Stimulated activated CD4-positive, alpha-beta T cell treated with anti-CD3 and anti-CD28 coated beads, Interleukin-1b, Interleukin-23, amount 100 ng/mL, for 1 hour (primary cell): ENCODE measurements at places on chromosomes 5 and 9.

DNA sequence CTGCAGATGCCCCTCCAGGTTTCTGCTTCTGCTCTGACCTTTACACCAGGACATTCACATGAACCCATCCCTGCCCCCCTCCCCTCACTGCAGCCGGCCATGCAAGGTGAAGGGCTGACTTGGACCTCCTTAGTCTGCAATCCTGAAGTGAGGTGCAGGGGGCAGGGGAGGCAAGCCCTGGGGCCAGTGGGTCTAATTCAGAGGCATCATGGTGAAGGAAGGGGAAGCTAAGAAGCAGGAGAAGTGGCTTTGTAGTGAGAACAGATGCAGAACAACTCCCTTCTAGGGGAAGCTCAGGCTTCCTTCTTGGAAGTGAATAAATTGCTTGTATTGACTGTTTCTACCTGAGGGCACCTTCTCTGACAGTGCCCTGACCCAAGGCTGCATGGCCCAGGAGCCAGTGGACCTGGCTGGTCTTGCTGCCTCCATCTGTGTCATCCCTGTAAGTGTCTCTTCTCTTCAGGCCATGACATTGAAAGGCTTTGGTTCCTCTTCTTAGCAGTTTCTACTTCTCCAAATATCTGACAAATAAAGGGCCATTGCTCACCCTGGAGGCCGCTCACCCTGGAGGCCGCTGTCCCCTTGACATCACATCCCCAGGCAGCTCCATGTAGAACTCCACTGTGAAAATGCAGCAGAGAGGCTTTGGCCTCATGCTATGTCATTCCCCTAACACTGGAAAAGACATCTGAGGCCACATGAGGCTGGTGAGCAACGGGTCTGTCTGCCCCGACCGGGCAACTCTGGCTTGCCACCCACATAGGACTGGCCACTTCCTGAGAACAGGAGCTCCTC, 55.3 kb downstream of the GADD45G start:
- DNase-seq: no peak

DNA sequence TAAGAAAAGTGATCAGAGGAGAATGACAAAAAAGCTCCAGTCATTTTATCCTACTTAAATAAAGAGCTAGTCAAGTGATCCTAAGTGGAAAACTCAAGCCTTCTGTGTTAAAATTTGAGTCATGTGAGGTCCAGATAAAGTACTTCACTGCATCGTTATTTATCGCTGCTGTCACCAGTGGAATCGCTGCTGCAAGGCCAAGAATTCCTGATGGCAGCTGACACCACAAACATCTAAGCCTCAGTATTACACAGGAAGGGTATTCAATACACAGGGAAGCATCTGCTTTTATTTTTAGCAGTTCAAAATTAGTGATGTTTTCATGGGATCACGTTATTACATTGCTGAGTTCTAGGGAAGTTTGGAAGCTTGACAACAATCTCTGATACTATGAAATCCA, 190.3 kb downstream of the GOLPH3 start:
- no peak for DNase-seq

GRCh38 chr5:18050776-18051175, 416.5 kb downstream of the TAF11L14 start:
- DNase-seq: no peak

- no peak for DNase-seq
Measured at GRCh38 chr5:86880344-86880743, 262.6 kb downstream of the COX7C start.

DNA sequence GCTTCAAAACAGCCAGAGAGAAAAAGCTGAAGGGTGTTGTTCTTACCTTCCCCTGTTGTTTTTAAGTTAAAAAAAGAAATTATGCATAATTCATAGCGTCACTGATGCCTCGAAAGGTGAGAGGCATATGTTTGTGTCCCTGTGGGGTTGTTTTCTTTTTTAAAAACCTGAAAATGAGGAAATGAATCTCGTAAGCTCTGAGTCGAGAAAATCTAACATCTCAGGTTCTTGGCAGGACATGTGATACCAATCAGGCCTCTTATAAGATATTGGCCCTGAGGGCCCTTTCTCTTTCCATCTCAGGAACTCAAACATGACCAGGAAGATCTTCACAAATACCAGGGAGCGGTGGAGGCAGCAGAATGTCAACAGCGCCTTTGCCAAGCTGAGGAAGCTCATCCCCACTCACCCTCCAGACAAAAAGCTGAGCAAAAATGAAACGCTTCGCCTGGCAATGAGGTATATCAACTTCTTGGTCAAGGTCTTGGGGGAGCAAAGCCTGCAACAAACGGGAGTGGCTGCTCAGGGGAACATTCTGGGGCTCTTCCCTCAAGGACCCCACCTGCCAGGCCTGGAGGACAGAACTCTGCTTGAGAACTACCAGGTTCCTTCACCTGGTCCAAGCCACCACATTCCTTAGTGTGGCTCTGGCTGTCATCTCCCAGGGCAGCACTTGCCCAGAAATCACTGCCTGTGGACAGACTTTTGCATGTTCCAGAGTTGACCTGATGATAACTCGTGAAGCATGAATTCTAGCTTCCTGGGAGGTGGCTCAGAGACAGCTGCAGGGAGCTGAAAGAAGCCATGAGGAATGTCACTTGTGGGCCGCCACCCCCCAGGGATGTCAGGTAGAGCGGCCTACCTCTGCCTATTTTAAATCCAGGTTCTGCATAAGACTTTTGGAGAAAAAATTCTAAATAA, at the start of gene TAL2:
Gene TAL2 (plus strand): TSS at position 274 of the 921 bp plus-strand sequence. CDS start 40 bp downstream, at position 314.
- DNase-seq: no peak

DNA sequence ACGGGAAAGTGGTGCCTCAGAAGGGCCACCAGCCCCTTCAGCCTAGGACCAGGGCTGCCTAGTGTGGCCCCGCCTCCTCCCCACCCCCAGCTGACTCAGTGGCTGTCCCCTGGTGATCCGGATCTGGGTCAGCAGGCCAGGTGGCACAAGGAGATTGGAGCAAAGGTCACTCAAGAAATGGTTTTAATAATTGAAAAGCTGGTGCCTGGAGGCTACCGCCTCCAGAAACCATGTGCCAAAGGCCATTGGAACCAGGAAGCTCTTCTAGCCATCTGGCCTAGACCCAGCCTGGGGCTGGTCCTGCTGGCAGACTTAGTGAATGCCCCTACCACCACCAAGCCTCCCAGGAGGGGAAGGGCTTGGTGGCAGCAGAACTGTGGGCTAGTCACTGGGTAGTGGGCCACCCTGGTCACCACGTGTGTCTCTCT, 1.5 kb downstream of the ST6GALNAC4 start:
- no peak for DNase-seq

- DNase-seq: no peak
Measured at GRCh38 chr9:115126404-115126803, 8.4 kb upstream of the TNC start.

GRCh38 chr9:79698967-79699366, 127.2 kb downstream of the TLE4 start:
- no peak for DNase-seq

DNA sequence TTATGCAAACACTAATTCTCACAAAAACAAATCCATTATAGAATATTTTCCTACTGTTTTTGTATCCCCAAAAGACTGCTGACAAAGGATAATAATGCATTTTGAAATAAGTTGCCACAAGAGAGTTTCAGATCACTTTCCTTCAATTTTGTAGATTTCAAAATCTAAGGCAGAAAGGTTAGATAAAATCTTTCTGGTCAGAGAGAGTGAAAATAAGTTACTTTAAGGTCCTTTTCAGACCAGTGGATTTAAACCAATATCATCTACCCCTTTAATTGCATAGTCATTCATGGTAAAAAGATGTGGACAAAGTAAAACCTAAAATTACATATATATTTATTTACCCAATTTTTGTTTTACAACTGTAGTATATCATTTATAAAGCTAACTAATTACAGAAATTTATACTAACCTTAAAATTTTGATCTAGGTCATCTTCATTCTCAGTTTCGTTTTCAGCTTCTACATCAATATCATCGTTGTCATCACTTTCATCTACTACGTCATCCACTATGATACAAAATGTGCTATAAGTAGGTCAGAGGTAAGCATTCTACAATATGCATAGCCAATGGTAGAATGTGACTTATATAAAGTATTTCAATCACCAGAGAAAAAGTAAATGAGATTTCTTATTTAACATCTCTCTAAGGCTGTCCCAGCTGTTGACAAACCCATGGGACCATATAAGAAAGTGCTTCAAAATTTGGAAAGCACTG, 95.7 kb downstream of the AGTPBP1 start:
- no peak for DNase-seq

GRCh38 chr5:76720988-76721569, 5.2 kb downstream of the F2R start:
- DNase-seq: no peak

- no peak for DNase-seq
Measured at GRCh38 chr5:169876386-169876785, 103.9 kb downstream of the INSYN2B start.

DNA sequence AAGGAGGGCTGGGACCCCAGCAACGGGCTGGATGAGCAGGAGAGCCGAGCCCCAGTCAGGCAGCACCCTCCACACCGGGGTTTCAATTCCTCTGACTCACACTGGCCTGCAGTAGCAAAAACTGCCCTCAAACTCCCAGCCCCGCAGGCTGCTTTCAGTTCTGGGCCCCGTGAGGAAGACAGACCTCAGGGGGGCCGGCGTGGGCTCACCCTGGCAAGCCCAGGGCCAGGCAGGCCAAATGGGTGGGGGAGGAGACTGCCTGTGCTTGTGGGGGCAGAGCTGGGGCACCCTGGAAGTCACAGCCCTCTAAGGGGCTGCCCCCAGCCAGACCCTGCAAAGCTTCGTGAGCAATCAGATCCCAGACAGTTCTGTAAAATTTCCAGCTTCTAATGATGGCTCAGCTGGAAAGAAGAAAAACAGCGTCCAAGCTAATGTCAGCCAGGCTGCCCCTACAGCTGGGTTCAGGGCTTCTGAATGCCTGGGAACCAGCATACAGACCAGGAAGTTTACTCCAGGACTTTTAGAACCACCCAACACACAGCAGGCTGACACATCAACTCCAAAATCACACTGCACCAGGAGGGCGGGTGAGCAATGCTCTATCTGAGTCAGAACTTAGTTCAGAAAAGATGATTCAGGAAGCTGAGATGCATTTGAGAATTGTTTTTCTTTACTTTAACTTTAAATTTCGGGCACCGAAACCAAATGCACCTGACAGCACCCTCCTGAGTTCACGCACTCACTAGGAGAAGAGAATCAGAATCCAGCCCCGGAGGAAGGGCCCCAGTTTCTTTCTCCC, 34.7 kb downstream of the LPCAT1 start:
- no peak for DNase-seq

- DNase-seq: no peak
Measured at GRCh38 chr9:136416914-136417313, 6.5 kb downstream of the PMPCA start.

- DNase-seq: no peak
Measured at GRCh38 chr9:37943345-37944265, 39.7 kb upstream of the SLC25A51 start.

DNA sequence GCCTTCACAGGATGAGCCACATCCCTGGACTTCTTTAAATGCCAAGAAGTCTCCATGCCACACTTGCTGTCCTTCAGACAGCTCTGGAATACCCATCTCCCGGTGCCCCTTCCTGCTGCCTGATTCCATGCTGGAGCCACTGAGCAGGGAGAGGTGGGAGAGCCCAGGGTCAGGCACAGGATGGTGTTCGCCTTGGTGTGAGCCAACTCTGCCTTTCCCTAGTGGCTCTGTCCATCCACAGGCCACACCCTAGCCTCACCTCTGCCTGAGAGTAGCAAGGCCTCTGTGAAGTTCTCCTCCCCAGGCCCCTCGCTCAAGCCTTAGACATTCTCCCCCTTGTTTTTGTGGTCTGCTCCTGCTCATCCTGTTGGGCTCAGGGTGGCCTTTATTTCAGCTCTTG, 54.2 kb upstream of the ANGPTL2 start:
- DNase-seq: no peak

- no peak for DNase-seq
Measured at GRCh38 chr5:39208471-39208870, 10.9 kb downstream of the FYB1 start.

- DNase-seq: no peak
Measured at GRCh38 chr9:15357050-15357653, 50.1 kb upstream of the TTC39B start.

DNA sequence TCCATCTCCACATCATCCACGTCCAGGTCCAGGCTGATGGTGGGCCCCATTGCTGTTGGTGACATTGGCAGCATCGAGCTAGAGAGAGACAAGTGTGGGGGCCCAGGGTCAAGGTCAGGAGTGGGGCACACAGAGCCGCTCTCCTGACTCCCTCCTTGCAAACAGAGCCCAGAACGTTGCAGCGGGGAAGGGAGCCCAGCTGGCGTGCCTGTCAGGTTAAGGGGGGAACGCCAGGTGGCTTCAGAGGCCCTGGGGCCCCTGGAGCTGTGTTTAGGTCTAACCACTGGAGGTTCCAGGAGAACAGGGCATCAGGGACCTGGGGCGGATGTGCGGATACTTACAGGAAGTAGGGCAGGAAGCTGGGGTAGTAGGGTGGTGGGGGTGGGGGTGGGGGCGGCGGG, 7.5 kb downstream of the RNF44 start:
- no peak for DNase-seq

DNA sequence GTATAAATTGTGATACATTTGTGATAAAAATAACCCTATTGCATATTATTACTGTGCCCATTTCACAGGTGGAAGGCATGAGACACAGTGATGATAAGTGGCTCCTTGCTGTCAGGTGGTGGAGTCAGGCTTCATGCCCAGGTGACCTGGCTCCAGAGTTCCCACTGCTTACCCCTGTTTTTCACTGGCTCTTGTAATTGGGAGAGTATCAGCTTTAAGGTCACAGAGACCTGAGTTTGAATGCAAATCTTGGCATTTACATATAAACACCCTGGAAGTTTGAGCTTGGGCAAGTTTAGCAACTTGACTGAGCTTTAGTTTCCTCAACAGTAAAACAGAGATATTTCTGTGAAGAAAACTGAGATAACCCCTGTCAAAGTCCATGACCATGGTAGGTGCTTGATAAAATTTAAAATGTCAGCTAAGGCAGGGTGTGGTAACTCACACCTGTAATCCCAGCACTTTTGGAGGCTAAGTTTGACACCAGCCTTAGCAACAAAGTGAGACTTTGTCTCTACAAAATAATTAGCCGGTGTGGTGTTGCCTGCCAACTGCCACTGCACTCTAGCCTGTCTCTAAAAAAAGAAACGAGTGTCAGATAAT, 29.2 kb downstream of the MAT2B start:
- DNase-seq: no peak

DNA sequence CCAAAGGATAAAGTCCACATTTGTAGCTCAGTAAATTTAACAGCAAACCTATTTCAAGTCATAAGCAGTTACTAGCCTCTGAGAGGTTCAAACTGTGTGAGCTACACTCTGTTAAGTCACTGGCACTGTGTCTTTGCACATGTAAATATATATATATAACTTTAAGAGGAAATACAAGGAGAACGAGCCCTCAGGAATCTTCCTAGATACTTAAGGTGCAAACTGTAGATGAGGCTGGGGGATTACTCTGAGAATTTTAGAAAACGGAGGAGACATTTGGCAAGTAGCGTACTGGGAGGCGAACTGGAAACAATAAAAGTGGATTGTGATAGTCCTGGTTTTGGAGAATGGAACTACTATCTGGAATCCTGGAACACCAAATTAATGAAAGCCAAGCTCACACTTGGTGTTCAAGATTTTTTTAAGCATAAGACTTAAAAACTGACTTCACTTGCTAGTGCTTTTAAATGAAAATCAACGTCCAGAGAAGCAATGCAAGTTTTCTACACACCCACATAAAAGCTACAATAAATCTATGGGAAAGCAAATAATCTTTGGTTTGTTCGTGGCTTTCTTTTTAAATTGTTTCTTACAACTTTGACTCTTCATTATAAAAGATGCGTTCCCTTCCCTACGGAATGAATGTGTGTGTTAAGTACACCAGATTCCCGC, 1057.0 kb upstream of the DMAC1 start:
- no peak for DNase-seq
